CD4-positive, alpha-beta T cell treated with Interleukin-6 at 100 ng/mL for 8 hours (primary cell): ENCODE measurements at places on chromosomes 1 and 21.

- DNase-seq: no peak
These were observed 221.8 kb upstream of the JUN start for GRCh38 chr1:59005491-59006288.

- DNase-seq: no peak
These were observed 48.8 kb upstream of the LRRC8D start for GRCh38 chr1:89771991-89772560.

DNA sequence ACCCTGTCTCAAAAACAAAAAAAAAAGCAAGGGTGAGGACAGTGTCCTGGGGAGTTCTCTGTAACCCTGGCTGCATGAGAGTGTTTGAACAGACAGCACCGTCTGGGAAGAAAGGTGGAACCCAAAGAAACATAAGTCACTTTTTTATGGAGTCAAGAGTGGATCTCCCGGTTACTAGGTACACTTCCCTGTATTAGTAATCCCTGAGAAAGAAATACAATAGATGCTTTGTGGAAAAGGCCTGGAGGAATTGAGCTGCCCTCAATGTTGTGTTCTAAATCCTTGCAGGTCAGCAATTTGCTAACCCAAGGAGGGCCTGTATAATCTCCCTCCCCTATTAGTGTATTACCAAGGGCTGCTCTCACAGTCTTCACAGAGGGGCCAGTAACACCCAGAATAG is 16.6 kb downstream of the DEGS1 start:
- DNase-seq: no peak

GRCh38 chr1:205970486-205970885 is 27.2 kb upstream of the SLC26A9 start:
- no peak for DNase-seq

DNA sequence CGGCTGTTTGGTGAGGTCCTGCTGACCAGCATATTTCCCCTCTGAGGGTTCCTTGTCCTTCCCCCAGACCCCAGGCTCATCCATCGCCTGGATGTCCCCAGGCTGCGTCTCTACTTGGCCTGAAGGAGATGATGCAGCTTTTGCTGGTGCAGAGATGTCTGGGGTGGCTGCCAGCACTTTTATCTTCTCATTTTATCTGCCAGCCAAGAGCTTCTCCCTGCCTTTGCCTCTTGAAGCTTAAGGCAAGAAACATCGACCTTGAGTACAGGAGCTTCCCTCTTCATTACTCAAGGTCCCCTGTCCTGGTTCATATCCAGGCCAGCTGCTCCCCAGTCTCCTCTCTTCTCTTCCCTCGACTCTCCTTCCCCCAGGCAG is 9.2 kb upstream of the H6PD start:
- no peak for DNase-seq

- DNase-seq: no peak
These were observed 21.3 kb upstream of the ASB17 start for GRCh38 chr1:75953461-75953860.

DNA sequence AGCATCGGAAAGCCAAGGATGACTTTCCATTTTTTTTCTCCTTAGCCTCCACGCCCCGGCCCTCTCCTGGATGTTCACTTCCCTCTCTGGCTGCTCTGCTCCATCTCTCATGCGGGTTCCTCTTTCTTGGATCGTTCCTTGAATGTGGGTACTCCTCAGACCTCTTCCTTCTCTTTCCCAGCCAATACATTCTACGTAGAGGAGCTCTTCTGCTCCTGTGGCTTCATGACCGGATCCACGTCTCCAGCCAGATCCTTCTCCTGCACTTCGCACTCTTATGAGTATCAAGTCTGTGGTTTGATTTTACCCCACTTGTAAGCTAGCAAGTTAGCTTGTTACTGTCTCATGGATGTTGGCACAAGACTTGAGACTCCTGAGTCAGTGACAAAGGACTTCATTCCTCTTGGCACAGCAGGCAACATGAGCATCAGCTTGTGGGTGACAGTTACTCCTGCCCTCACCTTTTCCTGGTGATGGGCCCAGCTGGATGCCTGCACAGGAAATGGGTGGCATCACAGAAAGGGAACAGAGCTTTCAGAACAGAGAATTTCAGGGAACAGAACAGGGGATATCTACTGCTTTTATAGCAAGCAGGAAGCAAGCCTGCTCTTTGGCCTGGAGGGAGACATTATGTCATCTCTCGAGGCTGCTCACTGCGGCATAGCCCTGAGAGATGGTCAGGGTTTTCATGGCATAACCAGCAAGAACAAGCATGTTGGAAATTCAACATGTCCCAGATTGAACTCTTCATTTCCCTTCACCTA is 100.1 kb upstream of the KIF26B start:
- no peak for DNase-seq
